ENCODE measurements at places on chromosomes 5 and 9.
A peak's percentile ranks its signal among the peaks of the same experiment; 100 is the strongest.

DNA sequence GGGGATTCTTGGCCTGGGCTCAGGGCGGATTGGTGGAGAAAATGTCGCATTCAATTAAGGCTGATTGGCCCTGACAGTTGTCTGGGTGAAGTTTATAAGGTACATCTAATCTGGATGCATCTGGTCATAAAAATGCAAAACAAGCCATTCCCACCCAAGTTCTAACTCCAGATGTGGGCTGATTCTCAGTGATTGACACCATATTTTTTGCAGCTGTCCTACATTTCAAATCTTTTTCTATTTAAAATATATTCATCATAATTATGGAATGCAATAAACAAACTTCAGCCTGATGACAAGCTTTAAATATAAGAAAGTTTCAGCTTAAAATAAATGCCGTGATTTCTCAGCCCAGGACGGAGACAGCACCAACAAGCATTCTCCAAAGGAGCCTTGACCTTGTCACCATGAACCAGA is 146.4 kb upstream of the SMIM23 start:
- DNase-seq = no peak

DNA sequence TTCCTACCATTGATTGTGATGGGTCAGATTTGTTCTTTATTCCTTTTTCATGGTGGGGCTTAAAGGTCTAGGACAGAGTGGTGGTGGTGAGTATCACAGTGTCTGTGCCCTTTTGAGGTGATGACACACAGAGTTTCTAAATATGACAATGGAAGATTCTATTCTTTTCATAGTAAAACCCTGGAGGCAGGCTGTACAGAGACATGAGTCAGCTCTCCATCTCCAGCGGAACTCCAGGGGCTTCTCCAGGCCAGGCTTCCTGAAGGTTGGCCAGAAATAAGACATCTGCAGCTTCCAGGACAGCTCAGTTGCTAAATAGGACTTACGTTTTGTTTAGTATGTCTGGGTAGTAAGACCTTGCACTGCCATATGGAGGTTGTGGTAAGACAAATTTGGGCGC is 229.5 kb downstream of the CD180 start:
- DNase-seq = no peak

DNA sequence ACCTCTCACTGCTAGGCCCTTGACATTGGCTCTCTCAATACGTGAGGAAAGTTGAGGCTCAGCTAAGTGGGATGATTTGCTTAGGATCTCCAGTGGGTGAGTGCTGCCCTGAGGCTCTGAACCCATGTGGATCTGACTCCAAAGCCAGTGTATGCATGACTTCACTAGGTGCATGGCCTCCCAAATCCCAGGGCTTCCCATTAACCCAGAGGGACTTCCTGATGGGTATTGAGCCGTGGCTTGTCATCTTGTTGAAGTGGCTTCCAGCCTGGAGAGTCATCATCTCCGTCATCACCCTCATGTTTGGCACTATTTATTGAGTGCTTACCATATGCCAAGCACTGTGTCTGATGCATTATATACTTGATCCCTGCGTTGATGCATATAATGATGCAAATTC is 37.3 kb upstream of the TEX48 start:
- no peak for DNase-seq

DNA sequence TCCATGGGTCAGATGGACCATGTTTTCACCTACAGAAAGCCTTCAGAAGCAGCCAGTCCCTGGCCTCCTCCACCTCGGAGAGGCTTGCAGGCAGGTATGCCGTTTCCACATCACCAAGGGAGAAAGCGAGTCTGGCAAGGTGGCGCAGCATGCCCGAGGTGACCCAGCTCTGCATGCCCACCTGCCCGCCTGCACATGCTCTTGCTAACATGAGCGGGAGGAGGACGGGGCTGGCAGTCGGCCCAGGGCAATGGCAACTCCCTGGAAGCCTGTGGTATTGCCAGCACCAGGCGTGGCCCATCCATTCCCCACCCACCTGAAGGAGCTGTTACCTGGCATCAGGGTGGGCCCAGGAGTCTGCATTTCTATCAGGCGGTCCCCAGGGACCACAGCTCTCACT is 3.3 kb upstream of the NINJ1 start:
- DNase-seq = no peak

GRCh38 chr9:104776797-104777196 is 12.9 kb downstream of the NIPSNAP3B start:
- no peak for DNase-seq

DNA sequence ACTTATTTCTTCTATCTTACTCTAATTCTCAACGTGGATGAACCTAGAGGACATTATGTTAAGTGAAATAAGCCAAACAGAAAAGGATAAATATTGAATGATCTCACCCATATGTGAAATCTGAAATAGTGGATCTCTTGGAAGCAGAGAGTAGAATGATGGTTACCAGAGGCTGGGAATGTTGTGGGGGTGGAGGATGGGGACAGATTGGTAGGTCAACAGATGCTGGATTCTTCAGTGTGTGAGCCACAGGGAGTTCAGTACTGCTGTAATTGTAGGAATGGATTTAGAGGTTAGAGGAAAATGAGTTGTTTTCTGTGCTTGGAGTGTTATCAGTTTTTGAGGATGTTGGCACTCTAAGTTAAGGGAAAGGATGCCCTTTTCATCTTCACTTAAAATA is 190.6 kb downstream of the FBXL7 start:
- DNase-seq = no peak

- no peak for DNase-seq
These were observed 2.8 kb downstream of the MGAT4B start for GRCh38 chr5:179803651-179804554.

DNA sequence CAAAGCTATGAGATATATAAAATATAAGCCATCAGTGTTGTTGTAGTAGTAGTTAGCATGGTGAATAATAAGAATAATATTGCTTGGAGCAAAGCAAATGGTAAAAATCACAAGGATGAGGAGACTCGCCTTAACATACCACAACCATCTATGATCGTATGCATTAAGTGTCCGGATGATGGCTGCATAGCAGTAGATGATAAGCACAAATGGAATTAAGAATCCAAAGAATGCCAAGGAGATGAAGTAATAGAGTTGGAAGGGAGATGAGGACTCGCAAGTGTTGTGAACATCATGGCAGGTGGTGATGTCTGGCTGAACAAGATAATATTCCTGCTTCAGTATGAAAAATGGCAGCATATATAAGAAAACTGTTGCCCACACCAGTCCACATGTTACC is 5.5 kb downstream of the F2RL2 start:
- no peak for DNase-seq

DNA sequence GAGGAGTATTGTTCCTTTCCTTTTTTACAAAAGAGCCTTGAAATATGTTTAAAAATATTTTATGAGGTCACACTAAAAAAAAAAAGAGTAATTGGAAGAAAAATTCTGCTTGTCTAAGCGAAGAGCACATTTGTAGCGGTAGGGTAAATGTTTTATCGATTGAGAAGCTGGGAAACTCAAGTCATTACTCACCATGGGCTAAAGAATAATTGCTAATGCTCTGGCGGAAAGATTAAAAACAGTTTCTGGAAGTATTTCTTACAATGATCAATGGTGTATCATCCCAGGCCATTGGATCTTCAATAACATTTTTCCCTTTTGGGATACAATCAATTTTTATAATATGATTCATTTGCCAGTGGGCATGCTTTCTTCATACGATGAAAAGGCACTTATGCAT is 450.0 kb downstream of the RASEF start:
- DNase-seq = no peak

DNA sequence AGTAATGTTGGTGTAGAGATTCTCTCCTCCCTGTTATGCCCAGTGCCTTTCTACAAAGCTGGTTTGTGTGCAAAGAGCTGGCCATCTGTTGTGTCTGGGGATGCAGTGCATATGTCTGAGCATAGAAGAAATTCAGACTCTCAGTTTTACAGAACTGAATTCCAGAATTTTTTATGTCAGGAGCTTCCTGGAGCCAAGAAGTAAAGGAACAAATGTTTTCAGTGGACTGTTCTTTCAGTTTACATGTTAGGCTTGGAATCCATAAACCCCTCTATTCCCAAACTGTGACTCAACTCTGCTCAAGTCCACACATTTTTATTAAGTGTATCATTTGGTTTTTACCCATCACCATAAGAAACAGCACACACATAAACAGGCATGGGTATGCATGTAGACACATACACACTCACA is 366.0 kb downstream of the BRINP1 start:
- no peak for DNase-seq

GRCh38 chr9:97954550-97954989 is 16.6 kb upstream of the HEMGN start:
- peak; percentile 39 for DNase-seq

GRCh38 chr9:110030632-110031031 is 177.3 kb downstream of the C9orf152 start:
- no peak for DNase-seq

- no peak for DNase-seq
These were observed 230.3 kb upstream of the TBCA start for GRCh38 chr5:78006449-78006848.

DNA sequence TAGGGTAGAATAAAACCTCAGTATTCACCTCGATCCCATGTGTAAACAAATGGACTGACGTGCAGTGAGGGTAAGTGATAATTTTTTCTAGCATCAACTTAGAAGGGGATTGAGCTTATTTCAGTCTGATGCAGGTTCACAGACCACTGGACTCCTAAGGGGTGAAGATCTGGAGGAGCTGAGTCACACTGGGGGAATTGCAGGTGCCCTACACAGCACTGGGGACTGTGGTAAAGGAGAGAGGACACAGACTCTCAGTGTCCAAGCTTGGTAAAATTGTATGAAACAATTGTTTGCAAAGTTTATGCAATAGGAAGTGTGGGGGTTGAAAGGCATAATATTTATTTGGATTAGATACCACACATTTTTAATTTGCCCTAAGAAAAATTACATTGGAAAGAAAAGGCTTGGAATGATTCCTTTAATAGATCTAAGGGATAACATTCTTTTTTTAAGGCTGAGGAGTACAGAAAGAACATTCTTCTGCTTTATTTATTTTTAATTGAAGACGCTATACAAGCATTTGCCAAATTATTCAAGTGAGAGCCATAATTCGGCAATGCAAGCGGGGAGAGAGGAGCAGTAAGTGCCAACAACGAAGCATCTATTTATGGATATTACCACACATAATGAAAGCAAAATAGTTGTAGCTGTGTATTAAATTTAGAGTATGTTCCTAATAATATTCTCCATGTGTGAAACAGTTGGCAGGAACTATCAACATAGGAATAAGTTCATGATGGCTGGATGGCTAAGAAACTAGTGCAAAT is 766.9 kb upstream of the ADAMTS16 start:
- DNase-seq = no peak

- DNase-seq = no peak
These were observed 482.9 kb upstream of the KIF2A start for GRCh38 chr5:61823065-61823464.

- no peak for DNase-seq
These were observed 1146.2 kb downstream of the CDH9 start for GRCh38 chr5:25892211-25892610.

GRCh38 chr9:28927691-28928090 is 1354.4 kb upstream of the C9orf72 start:
- DNase-seq = no peak

GRCh38 chr5:178899289-178899688 is 3.6 kb downstream of the ZFP2 start:
- DNase-seq = no peak

DNA sequence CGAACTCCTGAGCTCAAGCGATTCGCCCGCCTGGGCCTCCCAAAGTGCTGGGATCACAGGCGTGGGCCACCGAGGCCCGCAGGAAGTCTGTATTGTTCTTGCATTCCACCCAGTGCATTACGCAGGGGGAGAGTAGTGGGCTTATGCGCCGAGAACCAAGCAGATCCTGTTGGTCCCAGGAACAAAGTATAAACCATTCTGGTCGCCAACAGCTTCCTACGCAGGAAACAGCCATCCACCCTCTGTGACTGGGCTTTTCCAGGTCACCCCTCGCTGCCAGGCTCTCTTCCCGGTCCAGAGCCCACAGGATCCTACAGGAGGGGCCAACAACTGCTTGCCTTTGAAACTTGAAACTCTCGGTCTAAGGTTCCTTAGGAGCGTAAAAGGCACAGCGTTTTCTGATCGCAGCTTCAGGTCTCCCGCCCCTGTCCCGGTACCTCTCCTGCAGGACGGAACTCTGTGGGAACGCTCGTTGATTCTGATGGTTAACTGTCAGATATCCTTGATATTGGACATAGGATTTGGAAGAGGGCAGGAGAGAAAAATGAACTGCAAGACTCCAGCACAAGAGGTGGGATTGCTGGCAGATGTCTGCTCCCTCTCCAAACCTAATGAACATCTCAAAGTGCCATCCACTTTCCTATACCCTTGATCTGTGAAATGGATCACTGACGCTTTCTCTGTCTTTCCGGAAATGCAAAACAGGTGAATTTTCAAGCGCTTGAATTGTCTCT is 4.2 kb upstream of the ANXA2R start:
- DNase-seq = no peak

DNA sequence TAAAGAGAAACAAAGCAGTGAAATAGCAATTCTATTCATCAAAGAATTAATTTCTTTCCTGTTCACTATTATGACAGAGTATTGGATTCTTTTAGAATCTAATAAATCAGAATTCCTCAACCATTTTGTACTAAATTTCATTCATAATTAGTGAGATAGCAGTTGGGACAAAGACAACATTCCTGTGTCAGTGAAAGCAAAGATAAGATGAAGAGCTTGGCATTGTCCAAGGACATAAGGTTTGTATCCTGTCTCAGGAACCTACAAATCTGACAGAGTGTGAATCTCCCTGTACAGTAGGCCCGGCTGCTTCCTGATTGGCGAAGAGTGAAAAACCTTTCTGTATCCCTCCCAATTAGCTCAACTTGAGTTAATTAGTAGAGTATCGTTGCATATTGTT is 349.1 kb downstream of the ISL1 start:
- no peak for DNase-seq

GRCh38 chr5:54415147-54415546 is 40.4 kb upstream of the HSPB3 start:
- DNase-seq = no peak

GRCh38 chr5:164481270-164481669 is 975.9 kb downstream of the MAT2B start:
- no peak for DNase-seq

DNA sequence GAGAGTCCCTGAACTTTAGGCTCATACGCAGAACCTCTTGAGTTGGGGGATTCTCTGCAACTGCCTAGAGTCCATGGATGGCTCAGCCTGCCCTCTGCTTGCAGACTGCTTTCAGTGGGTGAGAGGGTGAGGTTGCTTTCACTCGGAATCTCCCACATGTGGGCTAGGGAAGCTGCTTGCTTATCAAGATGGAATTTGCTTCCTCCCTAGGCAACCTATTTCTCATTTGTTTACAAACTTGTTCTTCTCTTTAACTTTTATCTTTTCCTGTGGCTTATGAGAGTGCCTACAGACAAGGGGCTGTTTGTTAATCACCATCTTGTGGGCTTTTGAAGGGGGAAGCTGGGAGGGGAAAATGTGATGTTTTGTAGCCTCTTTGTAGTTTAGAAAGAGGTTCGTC is 10.0 kb downstream of the TLE4 start:
- no peak for DNase-seq

DNA sequence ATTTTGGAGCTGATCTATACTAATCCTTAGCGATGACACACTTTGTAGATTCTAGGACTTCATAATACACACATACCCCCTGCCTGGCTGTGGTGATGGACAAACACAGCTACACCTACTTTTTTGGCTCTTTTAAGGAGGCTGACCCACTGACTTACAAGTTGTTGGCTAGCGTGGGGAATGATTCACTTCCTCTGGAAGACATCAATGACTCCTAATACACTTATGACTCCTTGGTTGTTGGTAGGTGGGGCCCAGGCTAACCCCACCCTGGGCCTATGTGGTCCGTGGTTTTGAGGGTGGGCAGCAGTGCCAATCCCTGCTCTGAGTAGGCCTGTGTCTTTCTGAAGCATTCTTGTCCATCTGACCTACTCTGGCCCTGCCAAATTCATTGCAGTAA is 144.4 kb downstream of the SLC12A2 start:
- DNase-seq = no peak

- no peak for DNase-seq
These were observed 576.3 kb downstream of the PDE4D start for GRCh38 chr5:59317023-59317773.

All from GM18507 (cell line).